ENCODE measurements at places on chromosomes 7 and 10.
A peak's percentile ranks its signal among the peaks of the same experiment; 100 is the strongest.

- no peak for DNase-seq
Observed at GRCh38 chr7:4210821-4211220, 471.3 kb upstream of the FOXK1 start.

GRCh38 chr10:109218207-109218606, 705.1 kb downstream of the XPNPEP1 start:
- no peak for DNase-seq

DNA sequence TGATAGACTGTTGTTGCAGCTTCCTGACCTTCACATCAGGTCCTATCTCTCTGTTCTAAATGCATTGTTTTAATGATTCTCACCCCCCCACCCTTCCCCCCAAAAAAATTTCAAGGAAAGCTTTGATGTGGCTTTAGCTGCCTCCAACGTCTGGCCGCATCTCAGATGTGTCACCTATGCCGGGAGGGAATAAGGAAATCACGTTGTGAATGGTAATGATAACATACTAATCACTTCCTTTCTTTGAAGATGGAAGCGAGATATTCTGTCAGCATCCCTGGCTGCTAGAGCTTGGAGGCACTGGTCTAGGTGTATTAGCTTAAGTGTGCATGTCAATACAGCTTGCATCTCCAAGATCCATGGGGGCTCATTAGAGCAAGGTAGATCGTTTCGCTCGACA, 89.6 kb downstream of the VTI1A start:
- no peak for DNase-seq

GRCh38 chr10:88565072-88565471, 18.0 kb downstream of the RNLS start:
- no peak for DNase-seq

DNA sequence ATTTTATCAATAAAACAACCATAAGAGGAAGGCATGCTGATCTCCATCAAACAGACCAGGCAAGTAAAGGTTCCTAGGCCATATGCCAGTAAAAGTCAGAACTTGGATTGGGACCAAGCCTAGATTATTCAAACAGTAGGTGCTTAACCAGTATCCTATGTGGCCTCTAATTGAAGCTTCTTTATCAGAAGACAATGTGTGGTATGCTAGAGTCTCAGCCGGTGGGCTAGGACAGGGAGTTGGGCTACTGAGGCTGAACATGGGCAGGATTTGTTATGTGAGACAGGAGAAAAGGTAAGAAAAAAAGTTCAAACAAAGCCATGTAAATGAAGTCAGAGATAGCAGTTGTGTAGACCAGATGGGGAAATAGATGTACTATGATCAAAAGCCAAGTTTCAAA, 413.7 kb upstream of the GHITM start:
- no peak for DNase-seq

- no peak for DNase-seq
Observed at GRCh38 chr7:139650429-139651100, 127.1 kb downstream of the CLEC2L start.

GRCh38 chr7:4790078-4790465, 14.6 kb downstream of the AP5Z1 start:
- no peak for DNase-seq

DNA sequence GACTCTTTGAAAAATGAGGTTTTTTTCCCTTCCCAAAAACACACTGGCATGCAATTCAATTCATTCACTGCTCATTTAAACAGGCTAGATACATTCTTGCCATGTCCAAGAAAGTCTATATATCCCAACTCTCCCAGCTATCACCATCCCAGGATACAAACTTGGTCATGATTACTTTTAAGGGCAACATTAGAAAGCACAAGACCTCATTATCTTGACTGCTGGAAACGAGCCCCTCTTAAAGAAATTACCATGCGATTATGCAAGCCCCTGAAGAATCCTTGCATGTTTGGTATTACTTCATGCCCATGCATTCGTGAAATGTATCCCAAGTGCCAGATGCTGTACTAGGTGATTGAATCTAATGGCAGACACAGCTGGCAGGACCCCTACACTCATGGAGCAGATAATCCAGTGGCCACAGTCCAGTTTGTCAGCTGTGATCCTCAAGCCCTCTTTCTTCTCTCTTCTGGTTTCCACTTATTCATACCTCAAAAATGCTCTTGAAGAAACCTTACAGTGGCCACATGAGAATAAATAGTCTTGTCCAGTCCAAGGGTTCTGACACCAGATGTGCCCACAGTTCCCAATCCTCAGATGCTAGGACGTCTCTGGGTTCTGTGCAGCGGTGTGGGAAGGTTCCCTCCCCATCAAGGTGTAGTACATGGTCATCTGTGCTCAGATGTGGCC, 103.7 kb upstream of the HABP2 start:
- DNase-seq, result no peak

GRCh38 chr7:343227-343822, 53.4 kb downstream of the FOXL3 start:
- no peak for DNase-seq

GRCh38 chr7:17557251-17557671, 258.8 kb downstream of the AHR start:
- DNase-seq, result peak; percentile 68

GRCh38 chr10:80296942-80297341, 7.5 kb upstream of the MAT1A start:
- no peak for DNase-seq

All from retinal pigment epithelial cell (primary cell).